ENCODE measurements at places on chromosomes 2 and 18. TPM values are rescaled to one million over a fixed set of nuclear protein-coding genes. Genes with fewer than 3 reads are reported as not detected.

GRCh38 chr2:25043241-25043867, 1.5 kb downstream of the EFR3B start:
- H3K36me3 ChIP-seq = no peaks in the 10 kb centered on the region
- peaks cover 32% of the 10 kb centered on the region for H3K27me3 ChIP-seq
- H3K4me3 ChIP-seq = peak overlapping the region; percentile 74
- DNase-seq = peak; percentile 81
- H3K27ac ChIP-seq = no peak overlapping the region

DNA sequence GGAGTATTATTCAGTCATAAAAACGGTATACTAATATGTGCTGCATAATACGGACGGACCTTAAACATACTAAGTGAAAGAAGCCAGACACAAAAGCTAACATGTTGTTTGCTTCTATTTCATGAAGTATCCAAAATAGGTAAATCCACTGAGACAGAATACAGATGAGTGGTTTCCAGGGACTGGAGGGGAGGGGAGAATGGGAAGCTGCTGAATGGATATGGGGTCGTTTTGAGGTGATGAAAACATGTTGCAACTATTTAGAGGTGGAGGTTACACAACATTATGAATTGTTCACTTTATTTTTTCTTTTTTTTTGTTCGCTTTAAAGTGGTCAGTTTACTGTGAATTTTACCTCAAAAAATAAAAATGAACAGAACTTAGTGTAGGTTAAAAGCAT, 52.9 kb downstream of the RAB10 start:
- H3K27me3 ChIP-seq = no peaks in the 10 kb centered on the region
- H3K4me1 ChIP-seq = no peaks in the 10 kb centered on the region
- no peak overlapping the region for H3K4me3 ChIP-seq
- H3K36me3 ChIP-seq = peaks cover 23% of the 10 kb centered on the region
- no peak for DNase-seq
- no peak overlapping the region for H3K27ac ChIP-seq

GRCh38 chr2:24183366-24184069, 8.7 kb downstream of the FAM228A start:
- H3K4me3 ChIP-seq = no peak overlapping the region
- no peaks in the 10 kb centered on the region for H3K4me1 ChIP-seq
- DNase-seq = no peak
- H3K27ac ChIP-seq = no peak overlapping the region
- peaks cover 61% of the 10 kb centered on the region for H3K27me3 ChIP-seq

YES1 gene
- total RNA-seq = 62.8 TPM

CXCR1 gene
- total RNA-seq = not detected

APCDD1 gene
- total RNA-seq = 7.5 TPM

NAT8 gene
- total RNA-seq = not detected

EIF2AK3 gene
- 48.6 TPM for total RNA-seq
